ENCODE measurements at places on chromosomes 2 and 18.
A peak's percentile ranks its signal among the peaks of the same experiment; 100 is the strongest.

GRCh38 chr18:67518566-67518965 lies 2.0 kb upstream of the DSEL start:
- no peak for DNase-seq

DNA sequence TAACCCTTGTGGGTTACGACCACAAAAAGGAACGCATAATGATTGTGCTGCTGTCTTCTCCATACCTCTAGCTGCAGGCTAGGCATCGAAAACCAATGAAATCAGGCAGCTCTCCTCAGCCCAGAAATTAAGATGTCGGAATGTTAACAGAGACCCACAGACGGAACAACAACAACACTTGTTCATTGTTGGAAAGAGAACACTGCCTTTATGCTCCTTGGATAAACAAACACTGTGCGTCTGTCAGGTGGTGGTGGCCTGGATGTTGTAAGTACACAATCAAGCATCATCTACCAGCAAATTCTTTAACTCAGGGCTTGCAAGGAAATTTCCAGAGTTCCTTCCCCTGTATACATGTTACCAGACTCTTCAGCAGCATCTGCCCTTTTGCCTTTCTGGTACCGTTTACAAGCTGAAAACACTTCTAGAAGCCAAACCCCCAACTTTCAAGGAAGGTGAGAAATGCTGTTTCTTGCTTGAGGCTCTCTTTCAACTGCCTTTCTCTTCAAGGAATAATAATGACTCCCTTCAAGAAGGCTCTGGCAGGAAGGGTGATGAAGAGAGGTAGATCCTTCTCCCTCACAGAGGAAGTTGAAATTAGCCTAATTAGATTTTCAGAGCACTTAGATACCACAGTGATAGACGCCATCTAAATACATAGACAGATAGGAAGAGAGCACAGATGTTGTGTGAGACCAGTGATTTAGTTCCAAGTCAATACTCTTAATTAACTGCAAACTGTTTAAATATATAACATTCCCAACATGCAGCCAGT lies 332.7 kb downstream of the ZNF521 start:
- no peak for DNase-seq

GRCh38 chr2:102986826-102987490 lies 225.1 kb downstream of the TMEM182 start:
- no peak for DNase-seq

DNA sequence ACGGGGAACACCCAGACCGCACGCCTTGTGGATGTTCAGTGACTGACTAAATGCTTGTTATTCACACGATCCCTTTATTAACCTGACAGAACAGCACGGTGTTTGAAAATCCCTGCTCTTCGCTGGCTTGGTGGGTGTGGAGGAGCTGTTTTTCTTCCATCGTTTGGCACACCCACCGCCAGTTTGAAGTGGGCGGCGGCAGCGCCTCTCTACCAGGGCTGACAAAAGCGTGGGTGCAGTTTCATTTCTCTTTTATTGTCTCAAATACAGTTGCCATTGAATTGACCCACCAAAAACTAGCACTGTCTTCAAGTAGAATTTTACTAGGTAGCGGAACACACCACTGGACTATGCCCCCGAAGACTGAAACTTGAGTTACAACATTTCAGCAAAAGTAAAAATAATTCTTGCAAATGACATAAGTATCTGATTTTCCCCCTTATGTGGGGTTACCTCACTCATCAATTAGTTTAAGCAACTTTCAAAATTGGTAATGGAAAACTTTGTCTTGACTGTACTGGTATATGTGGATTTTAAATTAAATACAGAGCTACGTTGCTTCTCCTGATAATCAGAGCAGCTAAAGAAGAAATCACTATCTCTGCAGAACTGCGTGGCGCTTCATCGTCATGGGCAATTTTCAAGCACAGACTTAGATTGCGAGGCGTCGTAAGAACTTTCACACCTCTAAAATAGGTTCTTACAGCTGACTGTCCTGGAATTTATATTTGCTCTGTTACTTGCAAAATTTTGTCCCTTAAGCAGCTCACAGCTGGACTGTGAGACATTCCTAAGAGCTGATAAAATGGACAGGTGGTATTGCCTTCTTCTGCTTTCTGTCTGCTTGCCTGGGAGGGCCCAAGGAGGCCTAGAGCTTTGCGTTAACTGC lies 60.9 kb downstream of the LDLRAD4 start:
- peak; percentile 67 for DNase-seq

DNA sequence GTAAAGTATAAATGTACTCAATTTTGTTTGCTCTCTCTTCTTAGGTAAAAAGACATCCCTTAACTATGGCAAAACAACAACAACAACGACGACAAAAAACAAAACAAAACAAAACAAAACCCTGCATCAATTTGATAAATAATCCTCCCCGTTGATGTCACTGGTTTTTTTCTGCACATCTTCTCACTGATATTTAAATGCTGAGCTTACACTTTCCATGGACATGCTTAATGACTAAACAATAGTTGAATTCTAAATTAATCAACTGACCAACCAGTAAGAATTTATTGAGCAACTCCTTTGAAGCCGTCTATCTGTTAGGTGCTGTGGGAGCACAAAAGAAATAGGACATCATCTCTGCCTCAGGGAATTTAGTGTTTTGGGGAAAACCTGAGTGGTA lies 20.2 kb upstream of the POLE4 start:
- DNase-seq: no peak

DNA sequence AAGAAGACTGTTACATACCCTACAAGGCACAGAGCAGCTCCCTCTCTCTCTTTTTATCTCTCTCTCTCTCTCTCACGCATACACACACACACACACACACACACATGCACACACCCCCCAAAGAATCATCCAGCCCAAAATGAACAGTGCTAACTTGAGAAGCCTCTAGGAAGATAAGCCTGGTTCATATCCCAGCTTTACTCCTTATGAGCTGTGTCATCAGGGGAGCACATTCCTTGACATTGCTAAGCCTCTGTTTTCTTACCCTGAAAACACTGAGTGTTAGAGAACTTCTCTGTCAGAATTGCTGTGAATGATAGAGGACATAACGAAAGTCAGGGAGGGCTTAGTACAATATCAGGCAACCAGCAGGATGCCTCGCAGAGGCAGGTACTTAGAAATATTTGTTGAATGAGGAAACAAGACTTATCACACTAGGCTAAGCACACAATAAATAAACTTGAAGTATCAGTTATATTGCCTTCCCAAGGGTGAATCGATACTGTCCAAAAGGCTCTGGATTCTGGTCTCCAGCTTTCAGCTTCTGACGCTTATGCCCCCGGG lies 725.6 kb upstream of the ID2 start:
- DNase-seq: no peak

GRCh38 chr2:46521215-46521683 lies 41.9 kb downstream of the TMEM247 start:
- DNase-seq: no peak

GRCh38 chr2:127072396-127072795 lies 34.6 kb downstream of the BIN1 start:
- no peak for DNase-seq

DNA sequence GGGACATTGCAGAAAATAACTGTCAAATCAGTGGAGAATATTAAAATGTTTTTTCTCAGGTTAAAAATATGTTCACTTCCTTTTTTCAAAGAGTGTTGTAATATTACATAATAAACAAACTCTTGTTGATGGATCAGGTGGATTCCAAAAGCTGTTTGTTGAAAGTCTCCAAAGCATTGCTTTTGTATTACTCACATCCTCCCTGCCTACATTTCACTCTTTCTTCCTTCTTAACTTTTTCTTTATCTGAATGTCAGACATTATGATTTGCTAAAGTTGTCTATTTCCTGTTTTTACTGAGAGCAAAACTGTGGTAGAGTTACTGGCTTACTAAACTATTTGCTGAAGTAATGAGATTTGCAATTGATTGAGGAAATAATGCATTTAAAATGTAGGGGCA lies 92.1 kb downstream of the CDH19 start:
- DNase-seq: no peak

GRCh38 chr2:96952976-96953610 lies 33.3 kb downstream of the FAM178B start:
- no peak for DNase-seq

Measured in activated CD4-positive, alpha-beta T cell treated with anti-CD3 and anti-CD28 coated beads, Interleukin-2, amount 50 U/mL, for 48 hours (primary cell).